Neural crest cell (in vitro differentiated cells): ENCODE measurements at places on chromosomes 1 and 21.

DNA sequence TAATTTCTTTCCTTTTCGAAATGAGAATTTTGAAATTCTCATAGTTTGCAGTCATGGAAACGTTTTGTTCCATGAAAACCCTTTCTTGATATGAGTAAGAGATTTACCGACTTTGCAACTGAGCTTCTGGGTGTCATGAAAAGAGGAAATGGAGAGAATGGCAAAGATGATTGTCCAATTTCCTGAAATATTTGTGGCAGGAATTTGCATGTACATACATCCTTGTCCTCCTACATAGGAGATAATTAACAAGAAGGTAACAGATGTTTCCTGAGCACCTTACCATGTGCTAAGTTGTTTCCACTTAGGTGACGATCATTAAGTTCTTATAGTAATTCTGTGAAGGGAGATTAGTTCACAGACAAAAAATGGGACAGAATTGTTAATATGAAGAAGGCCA, 170.7 kb downstream of the NEGR1 start:
- no peak for DNase-seq

- no peak for DNase-seq
Measured at GRCh38 chr1:11997081-11997850, 17.0 kb downstream of the MFN2 start.

GRCh38 chr1:196960854-196961253, 16.5 kb upstream of the CFHR5 start:
- no peak for DNase-seq

- DNase-seq, result no peak
Measured at GRCh38 chr1:192706936-192707335, 71.0 kb downstream of the RGS13 start.

DNA sequence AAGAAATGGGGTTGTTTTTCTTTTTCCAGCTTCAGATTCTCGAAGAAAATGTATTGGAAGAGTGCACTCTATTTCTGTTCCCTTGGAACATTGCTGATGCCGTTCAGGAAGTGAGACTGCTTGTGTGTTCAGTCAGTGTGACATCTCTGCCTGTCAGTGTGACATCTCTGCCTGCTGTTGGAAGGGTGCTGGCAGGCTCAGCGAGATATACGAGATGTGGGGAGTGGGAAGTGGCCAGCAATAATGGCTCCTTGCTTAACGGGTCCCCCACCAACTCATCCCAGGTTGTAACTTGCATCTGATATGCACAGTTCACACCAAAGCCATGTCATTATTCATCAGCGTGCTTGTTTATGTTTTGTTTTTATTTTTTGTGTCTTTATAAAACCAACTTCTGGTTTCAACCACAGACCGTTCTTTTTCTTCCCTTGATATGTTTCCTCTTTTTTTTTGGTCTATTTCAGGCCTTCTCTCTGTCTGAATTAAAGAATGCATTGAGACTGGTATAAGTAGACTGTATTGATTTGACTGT, 145.4 kb downstream of the GALNT2 start:
- DNase-seq, result no peak

DNA sequence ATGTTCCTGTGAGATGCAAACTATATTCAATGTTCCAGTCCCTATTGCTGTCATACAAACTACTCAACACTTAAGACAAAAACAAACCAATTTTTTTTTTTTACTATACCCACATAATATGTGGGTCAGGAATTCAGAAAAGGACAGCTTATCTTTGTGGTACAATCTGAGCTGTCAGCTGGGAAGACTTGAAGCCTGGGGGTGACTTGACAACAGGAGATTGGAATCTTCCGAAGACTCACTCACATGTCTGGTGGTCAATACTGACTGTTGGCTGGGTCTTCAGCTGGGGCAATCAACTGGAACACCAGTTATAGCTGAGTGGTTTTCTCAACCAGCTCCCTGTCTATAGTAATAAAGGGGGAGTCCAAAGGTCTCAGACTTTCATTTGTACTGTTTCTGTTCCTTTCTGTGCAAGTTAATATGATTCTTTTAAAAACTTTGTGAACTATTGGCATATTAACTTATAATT, 81.7 kb upstream of the ATP1B1 start:
- no peak for DNase-seq

DNA sequence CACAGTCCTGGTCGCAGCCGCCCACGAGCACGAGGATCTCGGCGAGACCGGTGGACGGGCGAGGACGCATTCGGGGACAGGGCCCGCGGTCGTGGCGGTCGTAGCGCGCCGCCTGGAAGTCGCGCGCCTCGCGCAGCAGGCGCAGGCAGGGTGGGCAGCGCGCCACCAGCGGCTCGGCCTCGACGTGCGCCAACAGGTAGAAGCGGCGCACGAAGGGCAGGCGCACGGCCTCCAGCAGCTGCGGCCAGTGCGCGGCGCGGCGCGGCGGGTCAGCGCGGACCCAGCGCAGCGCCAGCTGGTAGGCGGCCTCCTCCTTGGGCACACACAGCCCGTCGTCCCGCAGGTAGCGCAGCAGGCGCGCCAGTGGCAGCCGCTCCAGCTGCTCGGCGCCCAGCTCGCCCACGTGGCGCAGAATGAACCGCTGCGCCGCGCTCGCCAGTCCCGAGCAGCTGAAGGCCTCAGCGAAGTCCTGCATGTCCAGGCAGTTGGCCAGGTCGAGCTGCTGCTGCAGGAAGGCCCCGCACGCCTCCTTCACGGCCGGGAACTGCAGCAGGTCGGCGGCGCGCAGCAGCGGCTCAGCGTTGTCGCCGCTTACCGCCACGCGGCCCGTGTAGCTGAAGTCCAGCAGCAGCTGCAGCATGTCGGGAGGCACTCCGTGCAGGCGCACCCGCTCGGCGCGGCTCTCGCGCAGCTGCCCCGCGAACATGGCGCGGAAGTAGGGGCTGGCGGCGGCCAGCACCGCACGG, 573 bp downstream of the KLHL21 start:
- DNase-seq, result no peak

DNA sequence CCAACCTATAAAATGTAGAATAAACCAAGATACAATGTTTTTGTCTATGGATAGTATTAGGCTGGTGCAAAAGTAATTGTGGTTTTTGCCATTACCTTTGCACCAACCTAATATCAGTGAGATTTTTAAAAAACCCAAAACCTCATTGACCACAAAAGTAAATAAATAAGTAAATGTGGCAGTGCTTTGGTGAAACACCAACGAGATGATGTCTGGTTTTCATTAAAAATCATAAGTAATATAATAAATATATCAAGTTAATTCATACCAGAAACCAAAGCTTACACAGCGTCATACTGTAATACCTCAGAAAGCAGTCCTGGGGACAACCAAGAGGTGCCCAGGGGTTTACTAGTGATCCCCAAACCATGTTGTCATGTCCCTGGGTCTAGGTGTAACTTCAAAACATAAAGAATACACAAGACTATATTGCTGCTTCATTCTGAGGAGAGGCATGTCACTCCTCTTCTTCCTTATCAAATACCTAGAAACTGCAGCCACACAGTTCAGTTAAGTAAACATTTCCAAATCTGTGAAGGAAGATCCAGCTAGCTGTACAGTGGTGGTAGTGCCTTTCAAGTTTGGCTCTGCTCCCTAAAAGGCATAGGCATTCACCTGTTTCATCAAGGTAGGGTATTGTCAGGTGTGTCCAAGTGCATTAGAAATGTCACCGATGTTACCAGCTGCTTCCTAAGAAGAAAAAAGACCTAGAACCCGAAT, 51.6 kb upstream of the ZC3H11B start:
- DNase-seq, result no peak

DNA sequence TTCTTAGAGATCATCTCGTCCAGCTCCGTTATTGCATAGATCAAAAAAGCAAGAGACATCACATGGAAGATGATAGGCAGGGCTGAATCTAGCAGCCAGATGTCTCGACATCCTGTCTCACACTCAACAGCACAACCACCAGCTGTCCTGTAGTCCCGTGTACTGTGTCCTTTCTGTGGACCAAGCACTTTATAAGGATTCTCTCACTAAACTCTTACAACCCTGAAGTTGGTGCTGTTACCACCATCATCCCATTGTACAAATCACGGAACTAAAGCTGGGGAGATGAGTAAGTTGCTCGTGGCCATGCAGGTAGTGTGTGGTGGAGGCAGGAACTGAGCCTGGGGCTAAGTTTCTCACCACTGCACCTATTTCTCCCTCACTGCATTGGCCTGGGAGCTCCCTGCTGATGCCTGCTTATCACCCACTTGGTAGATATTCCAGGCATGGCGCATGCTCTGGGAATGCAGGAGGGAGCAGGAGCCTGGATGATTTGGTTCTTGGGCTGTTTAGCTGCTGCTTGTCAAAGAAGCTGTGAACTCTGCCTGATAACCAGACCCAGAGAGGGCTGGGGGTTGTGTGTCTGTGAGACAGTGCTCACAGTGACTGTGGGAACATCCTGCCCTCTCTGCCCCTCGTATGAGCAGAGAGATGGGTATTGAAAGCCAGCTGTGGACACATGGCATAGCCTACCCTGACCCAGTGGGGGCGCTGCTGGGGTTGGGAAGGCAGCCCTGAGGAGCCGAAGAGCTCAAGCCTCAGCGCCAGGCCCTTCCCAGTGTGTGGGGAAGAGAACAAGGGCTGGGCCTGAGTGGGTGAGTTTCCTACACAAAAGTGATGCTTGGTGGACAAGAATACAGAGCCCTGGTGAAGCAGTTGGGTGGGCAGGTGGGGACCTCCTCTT, 13.6 kb downstream of the PPFIA4 start:
- peak; percentile 21 for DNase-seq

- DNase-seq, result no peak
Measured at GRCh38 chr1:185732951-185733350, 1.2 kb upstream of the HMCN1 start.

DNA sequence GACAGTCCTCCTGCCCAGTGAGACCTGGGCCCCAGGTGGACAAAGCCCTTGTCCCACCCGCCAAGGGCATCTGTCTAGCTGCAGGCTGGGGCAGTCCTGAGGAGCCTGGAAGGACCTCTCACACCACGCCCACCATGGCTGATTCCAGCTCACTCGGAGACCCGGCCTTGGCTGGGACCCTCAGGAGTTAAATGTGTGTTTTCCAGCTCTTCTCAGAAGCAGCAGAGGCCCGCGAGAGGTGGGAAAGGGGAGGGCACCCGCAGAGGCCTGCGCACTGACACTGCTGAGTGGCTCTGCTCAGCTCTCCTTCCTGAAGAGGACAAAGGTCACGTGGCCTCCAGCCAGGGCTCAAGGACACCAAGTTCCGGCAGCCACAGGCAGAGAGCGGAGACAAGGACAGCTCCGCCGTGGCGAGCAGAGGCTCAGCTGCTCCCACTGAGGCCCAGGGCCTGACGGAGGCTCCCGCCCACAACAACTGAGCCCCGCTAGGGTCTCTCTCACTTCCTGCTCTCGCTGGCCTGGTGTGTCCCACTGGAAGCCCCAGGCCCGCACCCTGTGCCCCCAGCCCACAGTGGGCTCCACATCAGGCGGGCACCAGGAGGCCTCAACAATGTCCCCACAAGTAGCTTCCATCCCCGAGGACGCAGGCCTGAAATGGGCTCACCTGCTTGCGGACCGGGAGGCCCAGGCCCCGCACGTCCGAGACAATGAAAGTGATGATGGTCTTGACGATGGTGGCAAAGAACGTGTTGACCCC, 16.9 kb downstream of the SLC19A1 start:
- no peak for DNase-seq

DNA sequence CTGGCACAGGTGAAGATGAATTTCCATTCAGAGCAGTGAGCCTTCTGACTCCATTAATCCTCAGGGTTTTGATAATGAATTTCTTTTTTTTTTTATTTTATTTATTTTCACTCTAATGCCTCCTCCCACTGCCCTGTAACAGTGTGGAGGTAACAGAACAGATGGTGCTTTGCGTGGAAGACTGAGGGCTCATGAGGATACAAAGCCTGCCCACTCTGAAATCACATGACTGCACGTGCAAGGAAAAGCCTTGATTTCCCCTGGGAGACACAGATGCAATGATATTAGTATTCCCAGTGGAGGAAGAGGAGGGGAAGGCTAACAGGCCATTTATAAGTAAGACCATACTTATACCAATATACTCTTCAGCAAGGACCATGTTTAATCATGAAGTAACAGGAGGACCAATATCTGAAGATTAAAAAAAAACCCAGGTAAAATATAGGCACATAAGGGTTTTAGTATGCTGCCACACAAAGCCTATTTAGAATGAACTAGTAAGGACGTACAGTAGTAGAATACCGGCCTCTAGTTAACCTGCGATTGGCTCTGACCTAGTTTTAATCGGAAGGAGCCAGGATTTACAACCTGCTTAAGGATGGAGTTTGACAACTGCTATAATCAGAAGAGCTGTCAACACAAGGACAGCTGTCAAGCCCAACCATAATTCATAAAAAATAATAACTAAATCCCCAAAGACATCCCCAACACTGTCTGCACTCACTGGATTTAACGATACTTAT, 69.6 kb downstream of the LHX4 start:
- DNase-seq, result no peak

DNA sequence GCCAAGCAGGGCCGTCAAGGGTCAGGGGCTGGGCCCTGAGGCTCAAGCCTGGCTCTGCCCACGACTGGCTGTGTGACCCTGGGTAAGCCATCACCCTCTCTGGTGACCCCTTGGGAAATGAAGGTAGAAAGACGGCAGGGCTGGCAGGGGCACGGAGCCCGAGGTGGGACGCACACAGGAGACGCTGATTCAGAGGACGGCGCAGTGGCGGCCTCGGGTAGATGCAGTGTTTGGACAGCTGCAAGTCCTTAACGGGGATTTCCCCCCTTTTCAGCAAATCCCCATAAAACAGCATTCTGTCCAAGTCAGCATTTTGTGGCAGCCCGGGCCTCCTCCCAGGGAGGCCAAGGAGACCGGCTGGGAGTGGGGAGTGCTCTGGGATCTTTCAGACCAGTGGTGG, 16.7 kb downstream of the COL8A2 start:
- no peak for DNase-seq

DNA sequence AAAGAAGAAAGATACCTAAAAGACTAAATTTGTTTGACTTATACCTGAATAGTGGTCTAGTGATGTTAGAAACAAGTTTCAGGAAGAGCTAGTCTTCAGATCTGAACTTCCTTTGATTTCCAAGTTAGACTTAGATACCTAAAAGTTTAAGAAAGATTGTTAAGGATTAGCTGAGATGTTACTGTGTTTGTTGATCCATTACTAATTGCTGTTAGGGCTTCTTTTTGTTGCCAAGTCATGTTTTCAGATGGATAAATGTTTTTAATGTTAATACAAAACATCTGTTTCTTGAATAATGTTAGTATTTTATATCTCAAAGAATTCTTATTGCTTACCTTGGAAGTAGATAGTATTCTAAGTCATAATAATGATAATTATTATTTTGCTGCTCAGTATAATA, 11.6 kb downstream of the GNAI3 start:
- DNase-seq, result no peak

DNA sequence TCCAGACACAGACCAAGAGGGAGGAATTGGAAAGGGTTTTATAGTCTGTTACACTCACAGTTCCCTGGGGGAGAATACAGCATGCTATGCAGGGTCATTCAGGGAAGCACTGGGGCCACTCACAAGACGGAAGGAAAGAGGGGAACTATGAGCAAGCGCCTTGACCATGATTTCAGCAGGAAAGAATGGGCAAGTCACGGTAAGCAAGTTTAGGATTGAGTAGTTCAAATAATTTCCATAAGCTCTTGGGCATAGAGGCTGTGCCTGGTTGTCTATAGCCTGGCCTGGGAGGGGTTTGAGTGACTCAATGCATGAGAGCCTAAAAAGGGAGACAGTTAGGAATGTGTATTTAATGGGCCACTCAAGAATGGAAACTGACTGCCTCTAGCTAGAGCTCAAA, 176.7 kb downstream of the TTLL7 start:
- DNase-seq, result no peak
